ENCODE measurements at places on chromosomes 3 and 15.

DNA sequence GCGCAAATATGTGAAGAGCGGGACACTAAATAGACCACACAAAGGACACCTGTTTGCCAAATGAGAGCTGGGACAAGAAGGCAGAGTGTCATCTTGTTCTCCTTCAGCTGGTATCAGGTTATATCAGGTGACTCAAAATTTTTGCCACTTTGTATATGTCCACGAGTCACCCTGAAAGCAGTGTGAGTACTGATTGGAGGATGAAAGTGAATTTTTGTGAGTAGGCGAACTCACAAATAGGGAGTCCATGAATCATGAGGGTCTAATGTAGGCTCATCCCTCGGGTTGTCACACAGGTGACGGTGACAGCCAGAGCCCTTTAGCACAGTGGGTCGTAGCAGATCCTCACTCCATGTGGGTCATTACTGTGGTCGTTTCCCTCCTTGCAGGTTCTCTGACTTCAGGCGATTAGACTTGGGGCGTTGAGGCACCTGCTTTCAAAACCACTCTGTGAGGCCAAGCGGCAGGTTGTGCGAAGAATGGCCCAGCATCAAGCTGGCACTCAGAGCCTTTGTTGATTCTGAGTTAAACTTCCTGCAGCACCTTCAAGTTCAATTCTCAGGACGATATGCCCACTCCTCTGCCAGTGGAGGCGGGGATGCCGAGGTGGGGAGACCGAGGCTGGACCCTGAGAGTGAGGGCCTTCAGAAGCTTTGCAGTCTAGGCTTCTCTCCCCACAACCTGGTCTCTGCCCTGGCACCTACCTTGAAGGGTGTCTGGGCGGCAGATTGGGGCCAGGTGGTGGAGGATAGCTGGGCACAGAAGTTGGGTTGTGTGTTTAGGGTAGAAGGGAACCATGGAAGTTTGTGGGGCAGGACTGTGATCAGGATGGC, 173.8 kb downstream of the SMAD6 start:
- no peak for DNase-seq

DNA sequence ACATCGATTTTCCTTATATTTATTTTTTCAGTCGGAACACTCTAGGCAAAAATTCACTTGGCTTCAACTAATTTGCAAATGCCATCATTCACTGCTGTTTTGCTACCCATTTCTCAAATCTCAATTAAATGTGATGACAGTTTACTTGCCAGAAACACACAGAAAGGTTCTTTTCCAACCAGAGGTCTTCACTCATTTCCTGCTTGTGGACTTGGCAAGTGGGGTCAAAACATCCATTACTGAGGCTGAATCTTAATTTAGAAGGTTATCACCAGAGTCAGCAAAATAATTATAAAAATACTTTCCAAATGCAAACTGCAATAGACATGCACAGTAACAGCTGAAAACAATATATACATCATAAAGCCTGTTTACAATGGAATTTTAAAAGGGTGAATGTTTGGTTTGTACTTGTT, 625.4 kb upstream of the TBL1XR1 start:
- no peak for DNase-seq

- no peak for DNase-seq
These were observed 1026.6 kb downstream of the ROBO1 start for GRCh38 chr3:78741066-78741645.

GRCh38 chr15:81780966-81781365, 264.9 kb downstream of the MEX3B start:
- DNase-seq: no peak

GRCh38 chr3:144586382-144586781, 614.8 kb downstream of the DIPK2A start:
- no peak for DNase-seq

DNA sequence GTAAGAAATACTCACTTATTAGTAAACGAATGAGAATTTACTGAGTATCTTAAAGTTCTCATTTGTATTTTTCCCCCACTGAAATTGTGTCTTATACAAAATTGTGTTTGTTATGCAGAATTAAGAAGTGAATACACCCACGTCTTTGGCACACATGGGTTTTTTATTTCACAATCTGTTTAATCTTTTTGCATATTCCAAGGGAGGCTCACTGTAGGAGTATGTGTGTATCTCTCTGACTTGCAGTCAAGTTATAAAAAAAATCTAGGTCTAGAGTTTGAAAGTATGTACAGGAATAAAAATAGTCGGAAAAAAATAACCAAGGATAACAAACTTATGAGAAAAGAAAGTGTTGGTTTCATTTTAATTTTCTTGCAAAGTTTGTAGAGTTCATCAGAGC, 255.2 kb downstream of the PDCD6IP start:
- DNase-seq: no peak

GRCh38 chr15:41492597-41493204, 973 bp upstream of the ITPKA start:
- no peak for DNase-seq
